NCI-H1048 (cell line): ENCODE measurements at places on chromosomes 4 and X.

DNA sequence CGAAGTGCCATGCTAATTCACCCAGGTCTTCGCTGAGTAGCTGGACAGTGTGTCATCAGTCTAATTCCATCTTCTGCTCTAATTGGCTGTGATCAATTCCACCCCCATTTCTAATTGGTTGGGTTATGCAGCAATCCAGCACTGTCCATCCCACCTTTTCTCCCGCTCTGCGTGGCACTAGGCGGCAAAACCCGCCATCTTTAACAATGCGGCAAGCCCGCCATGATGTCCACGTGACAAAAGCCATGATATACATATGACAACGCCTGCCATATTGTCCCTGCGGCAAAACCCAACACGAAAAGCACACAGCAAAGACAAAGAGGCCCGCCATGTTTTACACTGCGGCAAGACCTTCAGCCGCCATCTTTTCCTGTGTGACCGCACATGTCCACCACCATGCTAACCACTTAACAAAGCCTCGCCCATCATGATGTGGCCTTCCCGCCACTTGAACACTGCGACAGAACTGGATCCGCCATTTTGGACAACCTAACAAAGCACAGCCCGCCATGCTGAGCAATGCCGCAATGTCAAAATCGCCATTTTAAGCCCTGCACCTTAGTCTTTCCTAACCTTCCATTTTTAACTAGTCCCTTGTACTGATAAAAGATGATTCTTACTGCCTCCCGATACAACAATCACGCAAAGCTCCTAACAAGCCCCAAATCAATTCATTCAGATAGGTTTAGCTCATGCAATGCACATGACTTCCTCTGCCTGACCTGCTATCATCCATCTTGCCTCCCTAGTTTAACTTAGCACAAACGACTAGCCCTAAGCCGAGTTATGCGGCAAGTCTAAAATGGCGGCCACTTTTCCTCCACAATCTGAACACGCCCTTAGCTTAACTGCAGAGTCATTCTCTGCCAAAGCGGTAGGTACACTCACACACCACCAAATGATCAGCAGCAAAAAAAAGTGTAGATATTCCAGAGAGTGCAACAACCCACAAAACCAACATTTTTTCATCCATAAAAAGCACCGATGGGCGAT lies 288.3 kb downstream of the CHIC1 start:
- DNase-seq, result peak; percentile 19

GRCh38 chrX:153366119-153366518 lies 32.2 kb downstream of the ZNF275 start:
- DNase-seq, result no peak

DNA sequence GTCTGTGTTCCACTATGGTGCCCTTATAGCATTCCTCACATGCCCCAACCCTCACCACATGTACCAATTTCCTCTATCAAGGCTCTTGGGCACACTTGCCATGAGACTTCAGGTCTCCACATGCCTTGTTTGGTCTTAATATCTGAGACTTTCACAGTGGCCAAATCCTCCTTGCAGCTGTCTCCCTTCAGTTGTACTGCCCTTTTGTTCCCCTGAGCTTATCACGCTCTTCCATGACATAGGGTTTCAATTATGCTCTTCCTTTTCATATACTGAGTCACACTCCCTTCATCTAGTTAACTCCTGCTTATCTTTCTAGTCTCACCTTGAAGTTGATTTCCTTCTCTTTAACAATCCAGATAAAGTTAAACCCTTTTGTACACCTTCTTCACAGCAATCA lies 212.9 kb downstream of the PDHA2 start:
- no peak for DNase-seq

DNA sequence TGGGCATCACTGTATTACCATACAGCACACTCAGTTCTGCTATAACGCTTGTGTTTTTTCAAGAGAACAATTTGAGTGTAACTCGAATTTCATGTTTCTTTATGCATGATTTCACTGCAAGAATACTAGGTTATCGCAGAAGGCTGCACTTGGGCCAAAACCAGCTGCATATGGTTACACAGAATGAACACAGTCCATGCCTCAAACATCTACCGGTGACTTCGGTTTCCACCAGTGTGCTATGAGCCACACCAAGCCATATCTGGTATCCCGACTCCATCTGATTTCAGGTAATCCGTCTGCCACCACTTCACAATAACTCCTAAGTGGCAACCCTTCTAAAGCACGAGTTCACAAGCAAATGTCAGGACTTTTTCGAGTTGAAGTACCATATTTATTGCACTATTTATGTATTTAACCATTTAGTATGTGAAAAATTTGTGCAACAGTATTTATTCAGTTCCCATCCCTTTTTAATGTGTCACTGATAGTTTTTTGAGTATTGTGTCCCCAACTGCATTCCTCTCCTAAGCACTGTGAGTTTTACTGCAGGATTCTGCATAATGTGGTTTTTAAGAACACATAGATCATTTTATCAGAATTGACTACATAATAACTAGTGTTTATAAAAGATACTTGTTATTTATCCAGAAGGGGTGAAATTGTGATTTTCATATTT lies 111.8 kb downstream of the APBB2 start:
- DNase-seq, result no peak

GRCh38 chr4:104020641-104021040 lies 300.9 kb upstream of the TACR3 start:
- no peak for DNase-seq

GRCh38 chrX:42943051-42943974 lies 165.3 kb upstream of the PPP1R2C start:
- no peak for DNase-seq

GRCh38 chrX:154481195-154481594 lies 2.1 kb upstream of the LAGE3 start:
- DNase-seq, result no peak

DNA sequence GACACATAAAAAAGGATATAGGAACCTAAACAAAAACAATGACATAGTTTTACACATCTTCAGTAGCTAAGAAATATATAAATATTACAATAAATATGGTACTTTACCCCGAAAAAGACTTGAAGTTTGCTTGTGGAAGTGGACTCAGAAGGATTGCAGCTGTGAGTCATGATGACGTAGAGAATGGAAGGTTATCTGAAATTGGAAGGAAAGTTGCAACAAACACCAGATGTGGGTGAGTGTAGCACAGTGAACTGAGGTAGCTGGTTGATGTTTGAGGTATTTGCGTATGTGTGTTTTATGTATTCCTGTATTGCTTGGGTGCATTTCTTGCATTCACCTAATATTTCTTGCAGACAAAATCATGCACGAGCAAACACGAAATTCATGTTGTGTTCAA lies 113.0 kb downstream of the ARX start:
- DNase-seq, result no peak

DNA sequence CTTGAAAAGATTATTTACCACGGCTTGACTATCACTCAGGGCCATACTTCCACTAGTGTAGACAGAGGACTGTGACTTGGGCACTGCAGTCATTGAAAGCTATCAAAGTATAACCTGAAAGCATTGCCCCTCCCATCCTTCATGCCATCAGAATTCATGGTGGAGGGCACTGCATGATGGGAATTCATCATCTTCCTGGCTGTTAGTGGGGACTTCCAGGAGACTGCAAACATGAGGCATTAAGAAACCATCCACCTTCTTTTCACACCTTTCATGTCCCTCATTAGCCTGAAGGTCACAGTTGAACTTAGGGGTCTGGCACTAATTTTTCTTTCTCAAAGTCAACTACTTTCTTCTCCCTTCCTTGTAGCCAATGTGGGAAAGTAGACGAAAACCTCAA lies 25.8 kb downstream of the VSIG4 start:
- DNase-seq, result no peak

DNA sequence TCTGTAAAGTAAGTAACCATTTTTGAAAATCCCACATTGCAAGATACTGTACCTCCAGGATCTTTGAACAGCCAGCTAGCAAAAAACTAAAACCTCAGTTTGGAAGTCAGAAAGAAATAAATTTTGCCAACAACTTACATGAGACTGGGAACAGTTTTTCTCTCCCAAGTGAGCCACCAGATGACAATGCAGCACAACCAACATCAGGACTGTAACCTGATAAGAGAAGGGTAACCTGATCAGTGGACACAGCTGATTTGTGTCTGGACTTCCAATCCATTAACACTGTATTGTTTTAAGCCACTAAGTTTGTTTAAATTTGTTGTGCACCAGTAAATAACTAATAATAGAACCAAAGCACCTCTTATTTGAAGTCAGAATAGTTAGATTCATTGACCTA lies 923.3 kb downstream of the FAT4 start:
- DNase-seq, result no peak

GRCh38 chrX:4936315-4936714 lies 1222.9 kb upstream of the PRKX start:
- no peak for DNase-seq

DNA sequence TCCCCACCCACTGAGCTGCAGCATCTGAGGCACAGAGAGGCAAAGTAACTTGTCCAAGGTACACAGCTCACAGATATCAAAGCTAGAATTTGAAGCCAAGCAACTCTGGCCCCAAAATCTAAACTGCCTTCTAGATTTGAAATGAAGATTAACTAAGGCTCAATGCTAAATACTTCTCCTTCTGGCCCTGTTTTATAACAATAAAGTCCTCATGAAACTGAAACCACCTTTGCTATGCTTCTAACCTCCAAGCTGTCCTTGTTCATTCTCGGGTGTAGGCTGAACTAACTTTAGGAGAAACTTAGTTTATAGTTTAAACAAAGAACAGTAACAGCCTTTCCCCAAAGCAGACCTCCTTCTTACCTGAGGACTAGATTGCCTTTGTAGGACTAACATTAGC lies 93.6 kb downstream of the DCTD start:
- DNase-seq, result no peak

DNA sequence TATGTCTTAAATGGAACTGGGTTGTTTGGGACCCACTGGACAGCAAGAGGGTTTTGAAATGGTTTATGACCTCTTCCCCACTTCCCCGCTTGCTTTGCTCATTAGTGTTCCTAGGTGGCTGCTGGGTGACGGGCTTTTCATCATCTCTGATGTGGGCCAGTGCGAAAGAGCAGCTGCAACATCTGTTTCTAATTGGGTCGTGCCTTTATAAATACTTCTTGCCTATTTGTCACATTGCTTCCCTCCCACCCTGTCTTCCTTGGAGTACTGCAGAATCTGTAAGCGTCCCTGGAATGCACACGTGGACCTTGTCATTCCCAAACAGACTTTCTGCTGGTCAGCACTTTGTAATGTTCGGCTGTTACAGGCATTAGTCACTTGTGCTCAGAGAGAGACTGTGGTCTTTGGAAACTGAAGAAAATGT lies 35.2 kb downstream of the SEPTIN11 start:
- no peak for DNase-seq

DNA sequence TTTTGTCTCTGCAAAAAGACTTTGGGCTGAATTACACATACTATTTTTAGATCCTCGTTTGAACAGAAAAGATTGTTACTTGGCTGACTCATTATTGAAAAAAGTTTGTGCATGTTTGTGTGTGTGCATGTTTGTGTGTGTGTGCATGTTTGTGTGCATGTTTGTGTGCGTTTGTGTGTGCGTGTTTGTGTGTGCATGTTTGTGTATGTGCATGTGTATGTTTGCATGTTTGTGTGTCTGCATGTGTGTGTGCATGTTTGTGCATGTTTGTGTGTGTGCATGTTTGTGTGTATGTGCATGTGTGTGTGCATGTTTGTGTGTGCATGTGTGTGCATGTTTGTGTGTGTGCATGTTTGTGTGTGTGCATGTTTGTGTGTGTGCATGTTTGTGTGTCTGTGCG lies 201.1 kb upstream of the FAT1 start:
- no peak for DNase-seq

GRCh38 chr4:24040811-24041210 lies 151.0 kb upstream of the PPARGC1A start:
- no peak for DNase-seq

DNA sequence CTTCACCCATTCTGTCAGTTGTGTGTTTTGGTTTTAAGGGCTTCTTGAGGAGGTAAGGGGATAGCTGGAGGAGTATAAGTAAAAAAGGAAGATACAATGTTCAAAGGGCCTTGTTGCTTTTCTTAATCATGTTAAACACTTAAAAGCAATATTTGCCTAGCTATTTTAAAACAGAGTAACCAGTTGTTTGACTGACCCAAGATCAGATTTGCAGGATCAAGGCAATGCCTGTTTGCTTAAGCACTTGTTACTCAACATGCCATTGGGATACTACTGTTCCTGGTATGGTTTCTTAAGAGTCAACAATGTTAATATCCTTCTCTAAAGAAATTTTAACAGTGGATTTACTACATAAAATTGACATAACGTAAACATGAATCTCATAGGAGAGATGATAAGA lies 2.6 kb downstream of the DCLK2 start:
- no peak for DNase-seq

DNA sequence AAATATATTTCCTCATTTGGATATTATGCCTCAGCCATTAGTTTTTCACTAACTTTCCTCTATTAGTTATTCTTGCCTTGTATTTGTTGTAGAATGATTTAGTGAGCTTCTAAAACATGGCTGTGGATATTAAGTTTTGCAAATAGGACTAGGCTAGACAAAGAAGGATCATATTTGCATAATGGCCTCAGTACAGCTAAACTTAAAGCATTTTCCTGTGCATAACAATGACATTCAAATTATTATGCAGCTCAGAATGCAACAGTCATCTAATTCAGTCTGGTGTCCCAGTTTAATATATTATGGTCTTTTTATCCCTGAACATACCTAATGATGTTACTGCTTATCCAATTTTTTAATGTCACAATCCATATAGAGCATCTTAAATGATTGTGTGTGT lies 155.3 kb upstream of the DDIT4L start:
- DNase-seq, result peak; percentile 37

DNA sequence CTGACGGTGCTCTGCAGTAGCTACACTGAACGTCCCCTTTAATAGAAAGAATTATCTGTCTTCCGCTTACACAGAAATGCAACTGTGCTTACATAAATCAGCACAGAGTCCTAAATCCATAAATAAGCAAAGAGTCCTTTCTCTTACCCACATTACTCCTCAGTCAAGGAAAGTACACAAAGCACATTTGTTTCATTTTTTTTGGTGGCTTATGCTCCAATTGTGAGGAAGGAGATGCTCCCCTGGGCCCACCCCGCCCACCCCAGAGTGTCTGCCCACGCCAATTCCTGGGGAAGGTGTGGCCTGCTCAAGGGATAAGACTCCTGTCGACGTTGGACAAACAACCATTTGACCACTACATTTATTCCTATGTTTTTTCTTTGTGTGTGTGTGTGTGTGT lies 53.8 kb downstream of the CPLX1 start:
- no peak for DNase-seq

- no peak for DNase-seq
These were observed 73.8 kb downstream of the CHIC2 start for GRCh38 chr4:53990641-53991040.

DNA sequence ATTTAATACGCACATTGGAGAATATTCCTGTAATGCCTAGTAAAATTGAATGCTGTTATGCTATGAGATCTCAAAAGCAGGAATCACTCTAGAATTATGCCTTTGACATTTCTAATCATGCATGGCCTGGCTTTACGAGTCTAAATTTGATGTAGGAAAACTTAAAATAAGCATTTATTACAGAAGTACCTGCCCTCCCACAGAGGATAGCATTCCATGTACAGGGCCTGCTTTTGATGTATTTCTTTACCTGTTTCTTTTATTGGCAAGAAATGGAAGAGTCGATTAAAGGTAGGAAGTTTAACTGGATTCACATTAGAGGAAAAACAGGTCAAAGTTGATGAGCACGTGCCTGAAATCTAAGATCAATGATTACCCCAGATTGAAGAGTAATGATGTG lies 219.5 kb downstream of the PCDH7 start:
- DNase-seq, result no peak
